AML-193 (cell line): ENCODE measurements at places on chromosomes 11 and 22.

DNA sequence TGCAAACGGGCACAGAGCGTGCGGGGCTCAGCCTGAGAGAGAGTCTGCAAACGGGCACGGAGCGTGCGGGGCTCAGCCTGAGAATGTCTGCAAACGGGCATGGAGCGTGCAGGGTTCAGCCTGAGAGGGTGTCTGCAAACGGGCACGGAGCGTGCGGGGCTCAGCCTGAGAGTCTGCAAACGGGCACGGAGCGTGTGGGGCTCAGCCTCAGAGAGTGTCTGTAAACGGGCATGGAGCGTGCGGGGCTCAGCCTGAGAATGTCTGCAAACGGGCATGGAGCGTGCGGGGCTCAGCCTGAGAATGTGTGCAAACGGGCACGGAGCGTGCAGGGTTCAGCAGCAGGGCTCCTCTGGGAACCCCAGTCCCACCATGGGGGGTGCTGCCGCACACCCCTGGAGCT, 13.5 kb downstream of the PHRF1 start:
- no peak for DNase-seq

GRCh38 chr11:13297917-13298356, 20.3 kb downstream of the BMAL1 start:
- peak; percentile 96 for DNase-seq

DNA sequence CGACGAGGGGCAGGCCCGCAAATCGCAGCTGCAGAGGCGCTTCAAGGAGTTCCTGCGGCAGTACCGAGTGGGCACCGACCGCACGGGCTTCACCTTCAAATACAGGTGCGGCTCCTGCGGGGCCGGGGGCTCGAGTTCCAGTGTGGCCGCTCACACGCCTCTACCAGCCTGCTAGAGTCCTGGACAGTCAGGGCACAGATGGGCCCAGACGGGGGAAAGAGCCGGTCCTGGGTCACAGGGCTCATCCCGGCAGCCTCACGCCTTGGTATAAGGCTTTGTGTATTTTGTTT, 506 bp downstream of the MCM5 start:
- DNase-seq = no peak

DNA sequence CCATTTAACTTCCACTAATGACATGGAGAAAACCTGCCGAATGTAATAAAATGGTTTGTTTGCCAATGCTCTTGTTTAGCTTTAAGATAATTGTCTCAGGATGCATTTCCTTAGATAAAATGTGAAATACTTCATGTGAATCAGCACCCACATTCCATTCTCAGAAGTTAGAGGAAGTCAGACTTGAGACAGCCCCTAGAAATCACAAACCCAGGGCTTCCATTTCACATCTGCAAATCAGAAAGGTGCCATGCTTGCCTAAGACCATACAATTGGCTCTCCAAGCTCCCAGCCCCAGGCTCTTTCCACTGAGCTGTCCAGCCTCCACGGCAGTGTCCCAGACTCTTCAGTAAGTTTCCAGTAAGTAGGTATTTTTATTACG, 35.6 kb upstream of the ADORA2A start:
- no peak for DNase-seq

DNA sequence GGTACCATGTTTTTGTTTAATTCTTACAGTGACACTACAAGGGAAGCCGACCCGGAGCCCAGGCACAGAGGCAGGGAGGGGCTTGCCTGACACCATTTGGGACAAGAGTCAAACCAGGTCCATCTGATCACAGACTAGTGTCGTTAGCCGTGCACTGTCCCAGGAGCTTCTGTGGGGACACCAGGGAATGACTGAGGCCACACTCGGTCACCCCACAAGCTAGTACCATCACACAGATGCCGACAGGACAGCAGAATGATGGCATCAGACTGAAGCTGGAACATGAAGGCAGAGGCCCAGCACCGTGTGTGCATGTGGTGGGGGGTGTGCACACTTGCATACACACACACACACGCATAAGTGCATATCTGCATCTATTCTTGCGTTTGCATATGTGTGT, 61.5 kb upstream of the NECTIN1 start:
- DNase-seq = no peak

DNA sequence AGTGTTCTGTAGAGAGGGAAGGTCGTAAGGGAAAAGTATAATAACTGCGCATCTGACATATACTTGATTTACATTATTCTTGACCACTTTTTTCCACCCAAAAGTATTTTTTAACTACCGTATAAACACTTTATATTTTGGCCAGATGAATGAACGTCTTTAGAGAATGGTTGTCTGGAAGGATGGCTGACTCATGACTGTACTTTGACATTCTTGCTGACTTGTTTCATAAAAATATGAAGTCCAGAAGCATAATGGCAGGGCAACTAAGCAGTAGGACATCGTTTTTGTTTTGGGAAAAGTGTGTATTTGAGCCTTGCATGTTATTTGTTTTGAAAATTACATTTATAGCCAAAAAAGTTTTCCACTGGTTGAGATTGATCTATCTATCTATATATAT, 110.0 kb downstream of the OSBP2 start:
- DNase-seq = no peak

DNA sequence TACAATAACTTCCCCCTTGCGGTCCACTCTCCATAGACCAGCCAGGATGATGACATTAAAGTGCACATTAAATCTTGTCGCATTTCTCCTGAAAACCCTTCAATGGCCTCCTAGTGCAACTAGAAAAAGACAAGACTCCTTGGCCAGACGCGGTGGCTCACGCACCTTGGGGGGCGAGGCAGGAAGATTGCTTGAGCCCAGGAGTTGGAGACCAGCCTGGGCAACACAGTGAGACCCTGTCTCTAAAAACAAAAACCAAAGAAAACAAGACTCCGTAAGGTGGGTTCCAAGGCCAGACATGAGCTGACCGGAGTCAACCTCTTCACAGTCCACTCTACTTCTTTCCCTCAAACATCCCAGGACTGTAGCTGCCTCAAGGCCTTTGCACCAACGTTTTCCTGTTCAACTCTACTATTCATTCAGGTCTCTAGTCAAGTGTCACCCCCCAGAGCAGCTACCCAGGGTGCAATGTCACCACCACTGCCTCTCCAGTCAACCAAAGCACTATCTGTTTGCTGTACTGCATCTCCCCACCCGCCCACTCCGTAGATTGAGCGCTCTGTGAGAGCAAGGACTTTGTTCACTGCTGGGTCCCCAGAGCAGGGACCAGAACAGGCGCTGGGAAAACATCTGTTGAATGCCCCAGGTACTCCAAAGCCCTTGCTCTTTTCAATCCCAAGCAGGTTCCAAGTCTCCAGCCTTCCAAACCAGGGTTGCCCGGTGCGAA, 739 bp downstream of the ZMAT5 start:
- DNase-seq = no peak

- DNase-seq = no peak
These were observed 62.4 kb upstream of the ALKBH3 start for GRCh38 chr11:43818220-43818619.

DNA sequence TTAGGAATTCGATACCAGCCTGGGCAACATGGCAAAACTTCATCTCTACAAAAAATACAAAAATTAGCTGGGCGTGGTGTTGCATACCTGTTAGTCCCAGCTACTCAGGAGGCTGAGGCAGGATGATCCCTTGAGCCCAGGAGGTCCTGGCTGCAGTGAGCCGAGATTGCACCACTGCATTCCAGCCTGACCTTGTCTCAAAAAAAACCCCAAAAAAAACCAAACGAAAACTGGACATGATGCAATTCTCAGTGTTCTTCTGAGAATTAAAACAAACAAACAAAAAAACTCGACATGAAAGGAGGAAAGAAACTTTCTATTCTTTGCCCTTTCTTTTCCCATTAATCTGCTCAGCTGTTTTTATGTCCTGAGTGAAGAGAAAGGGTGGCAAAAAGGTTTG, 7.4 kb downstream of the MED17 start:
- DNase-seq = no peak

GRCh38 chr11:14347991-14348390, 11.0 kb downstream of the RRAS2 start:
- no peak for DNase-seq

GRCh38 chr11:122032317-122032716, 83.7 kb downstream of the BLID start:
- DNase-seq = no peak

- DNase-seq = peak; percentile 49
These were observed 19.2 kb downstream of the NPTXR start for GRCh38 chr22:38824585-38824984.

DNA sequence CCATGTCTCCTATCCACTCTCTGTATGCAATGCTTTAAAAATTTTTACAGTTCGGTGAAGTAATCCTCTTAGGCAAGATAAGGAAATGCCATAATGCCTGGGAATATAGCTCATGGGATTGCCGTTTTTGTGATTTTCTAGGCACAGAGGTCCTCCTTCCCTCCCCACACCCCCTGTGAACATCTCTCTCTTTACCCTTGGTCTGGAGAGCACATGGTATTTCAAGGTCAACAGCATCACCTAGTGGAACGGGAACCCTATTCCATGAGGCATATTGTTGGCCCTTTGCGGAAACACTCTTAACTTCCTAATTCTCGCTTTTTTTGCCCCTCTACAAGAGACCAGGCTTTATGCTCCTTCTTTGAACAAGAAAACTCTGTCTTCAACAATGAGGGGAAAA, 8.8 kb downstream of the NXPE4 start:
- no peak for DNase-seq

GRCh38 chr11:66471142-66471541, 4.4 kb downstream of the PELI3 start:
- no peak for DNase-seq

DNA sequence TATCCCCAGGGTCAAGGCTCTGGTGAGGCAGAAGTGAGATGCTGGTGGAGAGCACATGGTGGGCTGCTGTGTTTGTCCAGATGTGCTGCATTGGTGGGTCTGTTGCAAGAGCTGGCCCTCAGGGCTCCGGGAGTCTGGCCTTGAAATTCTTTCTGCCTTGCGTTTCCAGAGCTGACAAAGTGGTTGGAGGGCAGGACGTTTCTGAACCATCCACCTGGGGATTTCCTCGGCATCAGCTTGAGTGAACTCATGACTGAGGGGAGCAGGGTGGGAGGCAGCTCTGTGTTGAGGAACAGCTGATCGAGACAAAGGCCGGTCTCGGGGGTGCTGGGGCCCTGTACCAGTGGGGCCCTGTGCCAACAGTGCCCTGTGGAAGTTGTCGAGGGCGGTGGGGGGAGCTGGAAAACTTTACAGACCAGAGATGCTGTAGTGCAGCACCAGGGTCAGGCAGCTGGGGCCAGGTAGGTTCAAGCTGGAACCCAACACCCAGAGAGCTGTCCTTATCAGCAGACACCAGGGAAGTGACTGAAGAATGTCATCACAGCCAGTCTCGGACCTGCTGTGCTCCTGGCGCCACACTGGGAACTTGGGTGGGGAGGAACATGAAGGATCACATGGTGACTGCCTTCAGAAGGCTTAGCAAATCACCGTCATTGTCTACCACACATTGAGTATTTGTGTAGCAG, 4.9 kb downstream of the TSKU start:
- DNase-seq = no peak

DNA sequence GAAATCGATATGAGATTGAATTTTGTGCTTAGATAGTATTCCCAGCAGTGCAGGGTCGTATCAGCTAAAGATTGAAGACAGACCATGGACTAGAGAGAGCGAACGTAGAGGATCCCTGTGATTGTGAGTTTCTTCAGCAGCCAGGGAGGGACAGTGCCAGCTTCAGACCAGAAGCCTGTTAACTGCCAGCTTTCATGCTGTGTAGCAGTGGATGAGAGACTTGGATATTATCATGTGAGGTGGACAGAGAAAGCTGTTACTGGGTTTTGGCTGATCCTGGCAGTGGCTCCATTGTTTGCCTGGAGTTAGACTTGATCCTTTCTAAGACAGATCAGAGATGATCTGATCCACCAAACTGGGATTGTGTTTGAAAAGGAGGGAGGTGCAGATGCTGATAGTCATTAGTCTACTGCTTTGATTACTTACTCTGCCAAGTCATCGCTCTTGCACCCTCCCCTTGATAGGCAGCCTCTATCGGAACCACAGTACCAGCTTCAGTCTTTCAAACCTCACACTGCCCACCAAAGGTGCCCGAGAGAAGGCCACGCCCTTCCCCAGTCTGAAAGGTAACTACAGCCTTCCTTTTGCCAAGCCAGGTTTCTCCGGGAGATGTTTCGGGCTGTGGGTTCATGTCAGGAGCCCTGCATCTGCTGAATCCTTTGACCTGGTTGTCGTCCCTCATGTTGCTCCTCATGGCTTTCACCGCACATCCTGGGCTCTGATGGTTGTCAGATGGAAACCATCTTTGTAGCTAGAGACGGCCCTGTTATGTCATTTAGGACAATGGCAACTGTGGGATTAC, 16.2 kb downstream of the MADD start:
- no peak for DNase-seq

- no peak for DNase-seq
These were observed 12.1 kb downstream of the MAPK8IP2 start for GRCh38 chr22:50612528-50613221.

- DNase-seq = no peak
These were observed 125.2 kb downstream of the TEAD1 start for GRCh38 chr11:12799334-12799835.

GRCh38 chr22:49413551-49413950, 414.1 kb downstream of the BRD1 start:
- DNase-seq = no peak

DNA sequence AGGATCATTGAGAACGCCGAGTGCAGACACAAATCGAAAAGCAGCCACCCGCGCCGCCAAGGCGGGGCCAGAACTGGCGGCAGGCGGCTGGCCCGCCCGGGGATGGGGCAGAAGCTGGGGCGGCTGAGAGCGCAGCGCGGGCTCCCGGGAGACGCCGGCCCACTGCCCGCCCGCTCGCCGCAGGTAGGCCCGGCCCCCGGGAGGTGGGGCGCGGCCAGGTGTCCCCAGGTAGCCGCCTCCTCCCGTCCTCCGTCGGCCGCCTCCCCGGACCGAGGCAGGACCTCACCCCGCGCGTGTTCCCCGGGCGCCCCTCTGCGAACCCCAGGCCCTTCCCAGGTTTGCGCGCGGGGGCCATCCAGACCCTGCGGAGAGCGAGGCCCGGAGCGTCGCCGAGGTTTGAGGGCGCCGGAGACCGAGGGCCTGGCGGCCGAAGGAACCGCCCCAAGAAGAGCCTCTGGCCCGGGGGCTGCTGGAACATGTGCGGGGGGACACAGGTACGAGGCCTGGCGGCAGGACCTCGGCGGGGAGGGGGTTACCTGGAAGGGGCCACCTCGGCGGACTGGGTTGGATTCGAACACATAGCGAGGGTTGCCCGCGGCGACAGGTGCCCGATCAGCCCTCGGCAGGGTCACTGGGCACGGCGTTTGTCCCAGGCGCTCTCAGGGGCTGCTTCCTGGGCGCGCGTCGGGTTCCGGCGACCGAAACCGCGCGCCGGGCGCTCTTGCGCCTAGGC, at the start of gene PRRG4:
TSS of gene PRRG4 (plus strand) at position 248 of the 733 bp plus-strand sequence. CDS start 603 bp downstream, outside the sequence.
- DNase-seq = peak; percentile 74

- no peak for DNase-seq
These were observed 6.7 kb downstream of the TBC1D10A start for GRCh38 chr22:30320021-30320556.

- DNase-seq = no peak
These were observed 66.9 kb downstream of the NFAM1 start for GRCh38 chr22:42365111-42365865.

GRCh38 chr11:60029015-60029632, 11.1 kb upstream of the OOSP2 start:
- DNase-seq = no peak

GRCh38 chr11:16412525-16413172, 56.3 kb upstream of the SOX6 start:
- no peak for DNase-seq
